Kidney (tissue), 22 donors: ENCODE measurements at places on chromosomes 5 and 9.

- H3K36me3 ChIP-seq = no peaks in the 10 kb centered on the region
- no peak overlapping the region for H3K4me3 ChIP-seq
- H3K4me1 ChIP-seq = no peaks in the 10 kb centered on the region
- H3K27me3 ChIP-seq = peaks cover 4% of the 10 kb centered on the region
- H3K27ac ChIP-seq = no peak overlapping the region
Measured at GRCh38 chr5:157463081-157463480, 3.1 kb downstream of the NIPAL4 start.

DNA sequence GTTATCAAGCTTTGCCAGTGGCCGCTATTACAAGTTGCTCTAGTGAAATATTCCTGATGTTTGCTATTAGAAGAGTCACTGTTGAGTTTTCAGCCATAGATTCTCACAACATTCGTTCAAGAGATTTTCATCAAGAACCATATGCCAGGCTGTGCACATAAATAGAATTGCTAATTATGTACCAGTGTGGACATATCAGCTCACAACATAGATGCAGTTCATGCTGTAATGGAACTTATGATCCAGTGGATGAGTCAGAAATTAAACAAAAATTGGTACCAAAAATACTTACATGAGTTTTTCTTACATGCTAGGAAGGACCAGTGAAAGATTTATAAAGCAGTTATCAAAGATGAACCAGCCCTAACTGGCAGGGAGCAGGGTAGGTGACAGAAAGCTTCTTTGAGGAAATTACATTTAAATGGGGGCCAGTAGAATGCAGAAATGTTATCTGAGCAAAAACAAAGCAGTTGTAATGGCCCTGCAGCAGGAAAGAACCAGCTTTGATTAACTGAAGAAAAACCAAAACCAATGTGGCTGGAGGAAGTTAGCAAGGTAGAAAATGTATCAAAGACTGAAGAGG, 404.2 kb downstream of the DNAH5 start:
- H3K36me3 ChIP-seq = no peaks in the 10 kb centered on the region
- no peak overlapping the region for H3K4me3 ChIP-seq
- no peak overlapping the region for H3K27ac ChIP-seq
- DNase-seq = no peak
- H3K4me1 ChIP-seq = no peaks in the 10 kb centered on the region

DNA sequence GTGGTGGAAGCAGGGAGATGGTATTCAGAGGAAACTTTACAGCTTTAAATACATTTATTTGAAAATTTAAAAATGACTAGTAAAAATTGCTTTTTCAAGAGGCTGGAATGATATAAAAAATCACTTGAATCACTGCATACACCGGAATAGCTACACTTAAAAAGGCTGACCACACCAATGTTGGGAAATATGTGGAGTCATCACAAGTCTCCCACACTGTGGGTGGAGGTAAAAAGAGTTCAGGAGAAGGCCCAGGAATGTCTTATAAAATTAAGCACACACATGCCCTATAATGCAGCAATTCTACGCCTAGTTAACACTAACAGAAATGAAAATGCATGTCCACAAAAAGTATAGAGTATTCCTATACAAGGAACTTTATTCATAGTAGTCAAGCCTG, 198.1 kb downstream of the ROR2 start:
- H3K4me3 ChIP-seq = no peak overlapping the region
- no peaks in the 10 kb centered on the region for H3K27me3 ChIP-seq
- H3K27ac ChIP-seq = no peak overlapping the region
- H3K36me3 ChIP-seq = no peaks in the 10 kb centered on the region
- no peak for DNase-seq

- no peaks in the 10 kb centered on the region for H3K27me3 ChIP-seq
- H3K4me3 ChIP-seq = no peak overlapping the region
- peaks cover 17% of the 10 kb centered on the region for H3K4me1 ChIP-seq
- no peak for DNase-seq
Measured at GRCh38 chr5:151780348-151780747, 8.6 kb downstream of the G3BP1 start.

DNA sequence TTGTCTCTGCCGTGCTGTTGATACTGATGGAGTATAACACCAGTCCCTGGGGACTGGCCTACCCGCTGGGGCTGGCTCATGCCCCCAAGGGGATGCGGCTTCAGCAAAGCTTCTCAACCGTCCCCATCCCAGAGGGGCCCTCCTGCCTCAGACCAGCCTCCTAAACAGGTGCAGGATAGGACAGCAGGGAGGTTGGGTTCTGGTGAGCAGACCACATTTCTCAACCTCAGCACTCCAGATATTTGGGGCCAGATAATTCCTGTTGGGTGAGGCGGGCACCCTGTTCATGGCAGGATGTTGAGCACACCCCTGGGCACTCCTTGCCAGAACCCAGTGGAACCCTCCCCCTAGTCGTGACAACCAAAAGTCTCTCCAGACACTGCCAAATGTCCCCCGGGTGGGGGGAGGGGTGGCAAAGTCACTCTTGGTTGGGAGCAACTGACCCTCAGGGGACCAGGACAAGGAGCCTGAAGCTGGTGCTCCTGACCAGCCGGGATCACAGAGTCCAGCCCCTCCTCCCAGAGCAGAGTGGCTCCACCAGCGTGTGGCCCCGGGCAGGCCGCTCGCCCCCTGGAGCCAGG, 107.8 kb downstream of the ZNF354C start:
- H3K27me3 ChIP-seq = no peaks in the 10 kb centered on the region
- H3K36me3 ChIP-seq = no peaks in the 10 kb centered on the region
- no peak for DNase-seq
- H3K4me1 ChIP-seq = no peaks in the 10 kb centered on the region
- peak overlapping the region; percentile 37 for H3K4me3 ChIP-seq
- no peak overlapping the region for H3K27ac ChIP-seq

GRCh38 chr5:77145666-77146065, 58.6 kb upstream of the ZBED3 start:
- no peak overlapping the region for H3K4me3 ChIP-seq
- no peak overlapping the region for H3K27ac ChIP-seq
- H3K4me1 ChIP-seq = no peaks in the 10 kb centered on the region
